Mesenteric fat pad (tissue), 1 donor: ENCODE measurements at places on chromosomes 4 and X. TPM values are rescaled to one million over a fixed set of nuclear protein-coding genes. Genes with fewer than 3 reads are reported as not detected.

The CMC4 gene
- 6.8 TPM for total RNA-seq

The FABP2 gene
- total RNA-seq = 0.80 TPM

The DUX4 gene
- total RNA-seq = not detected

The HHIP gene
- 0.06 TPM for total RNA-seq

The POU4F2 gene
- not detected for total RNA-seq

The HMX1 gene
- not detected for total RNA-seq

The ADGRG4 gene
- total RNA-seq = 0.67 TPM

The TIGD4 gene
- not detected for total RNA-seq

The KLHL34 gene
- 0.10 TPM for total RNA-seq

The H2BW2 gene
- not detected for total RNA-seq

The SOD3 gene
- 128 TPM for total RNA-seq

The UPF3B gene
- 4.8 TPM for total RNA-seq

The CFI gene
- 21.9 TPM for total RNA-seq

The CNGA1 gene
- total RNA-seq = 1.3 TPM

The UGT2A2 gene
- not detected for total RNA-seq

The GAGE12F gene
- total RNA-seq = not detected

The XG gene
- total RNA-seq = 3.4 TPM

The PDCL2 gene
- total RNA-seq = not detected

The SULT1E1 gene
- not detected for total RNA-seq

The IL2RG gene
- total RNA-seq = 5.8 TPM

The GBA3 gene
- total RNA-seq = 0.16 TPM

The TXK gene
- 1.6 TPM for total RNA-seq

The KDR gene
- 37.4 TPM for total RNA-seq

The BGN gene
- 72.1 TPM for total RNA-seq

The CXorf65 gene
- 2.2 TPM for total RNA-seq

The AWAT2 gene
- not detected for total RNA-seq

The SATL1 gene
- not detected for total RNA-seq

The ARHGAP36 gene
- not detected for total RNA-seq

The CLCN3 gene
- 28.7 TPM for total RNA-seq

The MAOB gene
- total RNA-seq = 113 TPM

The MAGIX gene
- total RNA-seq = 1.6 TPM

The APBB2 gene
- total RNA-seq = 121 TPM

The CHRNA9 gene
- not detected for total RNA-seq

The CFAP99 gene
- not detected for total RNA-seq

The ENAM gene
- total RNA-seq = not detected

The ALAS2 gene
- 1.1 TPM for total RNA-seq

The RS1 gene
- not detected for total RNA-seq

The RPGR gene
- total RNA-seq = 31.2 TPM
